RWPE2 (cell line): ENCODE measurements at places on chromosomes 7 and 10.

- H3K36me3 ChIP-seq = no peaks in the 10 kb centered on the region
- no peaks in the 10 kb centered on the region for H3K4me1 ChIP-seq
- DNase-seq = no peak
- H3K4me3 ChIP-seq = no peak overlapping the region
These were observed 33.1 kb upstream of the ARMC3 start for GRCh38 chr10:22894714-22895113.

DNA sequence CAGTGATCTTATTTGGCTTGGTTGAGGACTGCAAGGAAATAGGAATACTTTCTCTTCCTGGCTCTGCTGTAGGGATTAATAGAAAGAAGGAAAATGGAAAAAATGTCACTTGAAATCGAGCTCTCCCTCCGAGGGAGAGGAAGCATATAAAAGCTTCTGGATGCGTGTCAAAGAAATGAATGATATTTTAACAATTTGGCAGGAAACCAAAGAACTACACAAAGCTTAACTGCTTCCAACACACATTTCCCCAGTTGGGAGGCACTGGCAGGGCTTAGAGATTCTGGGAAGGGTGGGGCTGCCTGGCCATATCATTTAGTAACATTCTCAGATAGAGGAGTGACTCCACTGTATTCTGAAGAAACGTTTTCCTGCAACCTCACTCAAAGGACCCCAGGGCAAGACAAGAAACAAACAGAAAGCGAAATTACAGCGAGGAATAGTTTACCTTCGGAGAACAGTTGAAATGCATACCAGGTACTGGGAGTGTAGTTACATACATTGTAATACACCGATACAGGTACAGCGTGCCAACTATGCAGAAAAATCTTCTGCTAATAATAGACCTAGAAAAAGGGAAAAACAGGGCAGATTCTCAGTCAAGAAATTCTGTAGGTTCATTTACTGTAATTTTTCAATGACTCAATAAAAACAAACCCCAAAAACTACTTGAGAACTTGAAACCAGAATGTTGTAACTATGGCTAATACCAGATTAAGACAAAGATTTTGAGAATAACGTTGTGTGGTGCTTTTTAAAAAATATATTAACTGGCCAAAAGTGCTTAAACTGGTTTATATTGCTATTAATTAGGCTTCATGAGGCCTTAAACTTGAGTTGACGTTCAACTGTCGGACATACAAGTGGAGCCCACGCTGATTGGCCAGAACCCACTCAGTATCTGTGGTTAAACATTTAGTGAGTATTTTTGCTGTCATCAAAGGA lies 75.7 kb upstream of the ASAH2 start:
- H3K4me3 ChIP-seq = peak overlapping the region; percentile 5
- peak overlapping the region; percentile 86 for H3K27ac ChIP-seq
- no peaks in the 10 kb centered on the region for H3K36me3 ChIP-seq

GRCh38 chr10:17233286-17233991 lies 5.4 kb downstream of the VIM start:
- peak overlapping the region; percentile 87 for H3K27ac ChIP-seq
- no peak for DNase-seq
- H3K4me3 ChIP-seq = no peak overlapping the region
- peaks cover 18% of the 10 kb centered on the region for H3K4me1 ChIP-seq
- no peaks in the 10 kb centered on the region for H3K27me3 ChIP-seq
- peaks cover 79% of the 10 kb centered on the region for H3K36me3 ChIP-seq

- H3K27me3 ChIP-seq = no peaks in the 10 kb centered on the region
- no peak for DNase-seq
- H3K36me3 ChIP-seq = no peaks in the 10 kb centered on the region
- no peak overlapping the region for H3K27ac ChIP-seq
- H3K4me1 ChIP-seq = no peaks in the 10 kb centered on the region
These were observed 81.3 kb downstream of the VWDE start for GRCh38 chr7:12322284-12322902.

DNA sequence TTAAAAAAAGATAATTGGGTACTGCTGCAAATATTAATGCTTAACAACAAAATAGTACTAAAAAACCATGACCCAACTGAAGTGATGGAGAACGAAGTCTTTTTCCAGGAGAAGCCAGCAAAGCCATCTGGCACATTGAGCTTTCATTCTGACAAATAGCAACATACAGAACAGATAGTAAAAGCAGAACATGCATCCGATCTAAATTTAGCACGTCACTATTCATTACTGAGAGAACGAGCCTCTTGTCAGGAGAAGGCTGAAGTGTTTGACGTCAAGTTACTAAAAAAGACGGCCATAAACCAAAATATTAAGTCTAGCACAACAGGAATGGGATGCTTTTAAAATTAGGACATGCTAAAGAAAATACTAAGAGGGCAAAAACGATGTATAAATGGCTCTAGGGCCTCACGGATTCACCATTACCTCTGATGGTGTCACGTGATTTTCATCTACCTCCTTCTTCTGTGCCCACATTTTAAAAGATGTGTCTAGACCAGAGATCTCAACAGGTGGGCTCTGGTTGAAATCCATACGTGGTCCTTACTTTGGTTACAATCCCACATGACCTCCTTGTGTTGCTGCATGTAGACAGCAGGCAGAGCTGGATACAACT lies 52.3 kb downstream of the CTBP2 start:
- no peaks in the 10 kb centered on the region for H3K27me3 ChIP-seq
- H3K27ac ChIP-seq = no peak overlapping the region
- no peak for DNase-seq
- H3K4me1 ChIP-seq = peaks cover 18% of the 10 kb centered on the region

- no peaks in the 10 kb centered on the region for H3K4me1 ChIP-seq
- no peaks in the 10 kb centered on the region for H3K36me3 ChIP-seq
- no peak overlapping the region for H3K27ac ChIP-seq
- no peak for DNase-seq
These were observed 86.0 kb upstream of the FGFR2 start for GRCh38 chr10:121684276-121684675.

- H3K4me3 ChIP-seq = no peak overlapping the region
- no peaks in the 10 kb centered on the region for H3K4me1 ChIP-seq
These were observed 17.0 kb upstream of the INSIG1 start for GRCh38 chr7:155280446-155281397.

- H3K36me3 ChIP-seq = peaks cover 63% of the 10 kb centered on the region
- H3K4me3 ChIP-seq = no peak overlapping the region
- no peaks in the 10 kb centered on the region for H3K4me1 ChIP-seq
These were observed 121.0 kb downstream of the NEURL1 start for GRCh38 chr10:103614306-103615158.

GRCh38 chr10:104648421-104648820 lies 7.3 kb downstream of the SORCS3 start:
- H3K27ac ChIP-seq = no peak overlapping the region
- no peaks in the 10 kb centered on the region for H3K36me3 ChIP-seq
- no peak overlapping the region for H3K4me3 ChIP-seq
- no peaks in the 10 kb centered on the region for H3K4me1 ChIP-seq
- DNase-seq = no peak
- peaks cover 27% of the 10 kb centered on the region for H3K27me3 ChIP-seq

DNA sequence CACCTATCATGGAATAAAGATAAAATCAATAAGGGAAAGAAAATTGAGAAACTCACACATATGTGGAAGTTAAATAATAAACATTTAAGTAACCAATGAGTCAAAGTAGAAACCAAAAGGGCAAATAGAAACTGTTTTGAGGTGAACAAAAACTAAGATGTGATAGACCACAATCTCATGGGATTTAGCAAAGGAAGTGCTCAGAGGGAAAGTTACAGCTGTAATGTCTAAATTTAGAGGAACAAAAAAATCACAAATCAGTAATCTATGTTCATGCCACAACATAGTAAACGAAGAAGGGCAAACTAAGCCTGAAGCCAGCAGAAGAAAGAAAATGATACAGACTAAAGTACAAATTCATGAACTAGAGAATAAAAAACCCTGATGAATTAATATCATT lies 16.3 kb downstream of the CYP3A4 start:
- peaks cover 2% of the 10 kb centered on the region for H3K4me1 ChIP-seq
- DNase-seq = no peak
- no peak overlapping the region for H3K27ac ChIP-seq
- H3K36me3 ChIP-seq = no peaks in the 10 kb centered on the region

DNA sequence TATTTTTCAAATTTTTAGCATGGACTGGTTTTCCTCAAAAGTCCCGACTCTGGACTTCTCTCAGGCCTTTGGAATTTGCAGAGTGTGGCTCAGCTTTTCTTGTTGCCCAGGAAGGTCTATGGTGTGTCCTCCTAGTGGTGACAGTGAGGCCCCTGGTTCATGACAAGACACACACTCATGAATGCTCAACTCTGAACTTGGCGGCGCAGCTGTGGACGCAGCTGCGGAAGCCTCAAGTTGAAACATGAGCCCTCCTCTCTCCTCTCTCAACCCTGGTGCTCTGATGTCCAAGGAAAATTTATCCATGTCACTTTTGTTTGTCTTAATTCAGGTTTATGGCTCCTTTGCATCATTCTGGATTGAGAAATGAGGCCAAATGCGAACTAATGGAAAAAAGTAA lies 183.9 kb downstream of the HECW1 start:
- H3K27ac ChIP-seq = no peak overlapping the region
- H3K4me1 ChIP-seq = peaks cover 3% of the 10 kb centered on the region
- H3K36me3 ChIP-seq = no peaks in the 10 kb centered on the region
- H3K27me3 ChIP-seq = no peaks in the 10 kb centered on the region

DNA sequence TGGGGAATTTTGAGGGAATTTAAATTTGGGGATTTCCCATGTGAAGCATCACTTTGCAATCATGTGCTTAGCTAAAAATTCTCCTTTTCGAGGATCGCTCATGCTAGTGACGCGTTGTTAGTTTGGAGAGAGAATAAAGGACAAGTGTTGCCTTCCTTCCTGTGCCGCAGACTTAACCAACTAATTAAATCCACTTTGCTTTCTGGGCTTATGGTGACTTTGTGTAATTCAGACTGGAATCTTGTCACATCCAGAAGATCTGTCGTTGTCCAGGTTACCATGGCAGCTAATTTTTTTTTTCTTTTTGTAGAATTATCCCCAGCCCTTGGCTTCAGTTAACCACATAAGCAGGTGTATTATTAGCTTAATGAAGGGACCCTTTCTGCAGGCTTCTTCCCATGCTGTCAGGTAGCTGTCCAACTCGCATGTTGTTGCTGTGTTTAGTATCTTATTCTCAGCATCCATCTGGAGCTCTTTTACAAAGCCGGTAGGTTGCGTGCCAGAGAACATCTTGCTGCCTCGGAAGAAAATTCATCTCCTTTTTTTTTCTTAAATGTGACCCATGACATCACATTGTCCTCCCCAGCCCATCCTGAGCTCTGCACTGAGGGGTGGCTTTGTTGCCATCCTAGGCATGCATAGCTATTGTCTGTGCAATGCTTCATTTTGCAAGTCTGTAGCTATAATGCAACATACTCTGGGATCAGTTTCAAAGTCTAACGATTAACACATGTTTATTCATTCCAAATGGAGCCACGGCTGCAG lies 47.2 kb upstream of the NRP1 start:
- H3K27ac ChIP-seq = no peak overlapping the region
- H3K27me3 ChIP-seq = no peaks in the 10 kb centered on the region
- DNase-seq = no peak
- H3K4me1 ChIP-seq = peaks cover 14% of the 10 kb centered on the region

- H3K4me1 ChIP-seq = no peaks in the 10 kb centered on the region
- DNase-seq = peak; percentile 33
- no peaks in the 10 kb centered on the region for H3K27me3 ChIP-seq
- H3K27ac ChIP-seq = no peak overlapping the region
- H3K4me3 ChIP-seq = no peak overlapping the region
- H3K36me3 ChIP-seq = no peaks in the 10 kb centered on the region
These were observed 145.6 kb upstream of the FAM20C start for GRCh38 chr7:46830-47140.

GRCh38 chr10:31709476-31709875 lies 219.2 kb downstream of the ARHGAP12 start:
- DNase-seq = no peak
- peaks cover 9% of the 10 kb centered on the region for H3K4me1 ChIP-seq
- H3K4me3 ChIP-seq = no peak overlapping the region

DNA sequence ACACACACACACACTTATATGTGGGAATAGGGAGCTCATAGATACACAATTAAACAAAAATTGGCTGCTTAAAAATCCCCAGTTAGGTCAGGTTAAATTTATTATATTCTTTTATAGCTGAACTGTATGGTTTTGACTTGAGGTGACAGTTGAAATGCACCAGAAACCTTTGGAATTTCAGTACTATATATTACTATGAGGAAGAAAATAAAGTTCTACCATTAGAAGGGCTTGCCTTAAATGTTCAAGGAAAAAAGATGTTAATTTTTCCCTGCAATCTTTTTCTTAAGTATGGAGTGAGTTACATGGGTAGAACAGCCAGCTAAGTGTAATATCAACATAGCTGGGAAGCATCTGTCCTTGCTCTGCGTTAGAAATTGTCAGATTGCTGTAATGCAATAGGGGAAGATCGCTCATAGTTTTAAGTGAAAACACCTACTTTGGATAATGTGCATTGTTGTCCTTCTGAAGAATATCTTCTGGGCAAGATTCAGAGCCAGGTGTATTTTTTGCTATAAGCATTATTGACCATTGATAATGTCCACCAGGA lies 415.8 kb upstream of the MKI67 start:
- H3K4me3 ChIP-seq = no peak overlapping the region
- no peak overlapping the region for H3K27ac ChIP-seq
- no peaks in the 10 kb centered on the region for H3K36me3 ChIP-seq
- H3K27me3 ChIP-seq = peaks cover 6% of the 10 kb centered on the region

DNA sequence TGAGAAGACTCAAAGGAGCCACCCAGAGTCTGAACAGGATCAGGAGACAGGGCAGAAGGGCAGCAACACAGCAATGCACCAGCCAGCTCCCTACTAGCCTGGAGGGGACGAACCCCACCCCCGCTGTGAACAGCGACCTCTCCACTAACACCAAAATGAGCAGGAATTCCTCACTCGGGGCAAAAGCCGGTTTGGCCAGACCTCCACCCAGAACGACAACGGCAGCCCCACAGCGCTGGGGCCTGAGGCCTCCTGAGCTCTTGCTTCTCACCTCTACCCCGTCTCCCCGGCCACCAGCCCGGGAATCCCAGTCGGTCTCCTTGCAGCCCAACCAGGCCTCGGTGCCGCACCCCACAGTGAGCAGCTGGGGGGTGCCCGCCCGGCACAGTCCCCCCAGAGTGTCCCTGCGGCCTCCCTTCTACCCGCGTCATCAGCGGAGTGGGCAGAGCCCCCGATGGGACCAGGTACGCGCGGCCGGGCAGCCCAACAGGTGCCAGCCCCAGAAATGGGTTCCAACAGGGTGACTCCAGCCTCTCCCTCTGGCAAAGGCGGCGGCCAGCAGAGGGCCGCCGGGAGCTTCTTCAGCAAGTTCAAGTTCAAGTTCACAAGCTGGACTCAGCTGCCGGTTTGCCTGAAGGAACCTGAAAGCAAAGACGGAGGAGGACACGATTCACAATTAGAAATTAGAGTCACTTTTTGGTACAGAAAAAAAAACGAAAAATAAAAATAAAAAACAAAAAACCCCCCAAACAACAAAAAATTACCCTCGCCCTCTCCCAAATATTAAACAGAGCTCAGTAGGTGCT lies 129.0 kb downstream of the MARCHF5 start:
- H3K27ac ChIP-seq = no peak overlapping the region
- no peak overlapping the region for H3K4me3 ChIP-seq
- H3K27me3 ChIP-seq = no peaks in the 10 kb centered on the region
- H3K4me1 ChIP-seq = no peaks in the 10 kb centered on the region
- no peak for DNase-seq
